ENCODE measurements at places on chromosomes 3 and 15.

- DNase-seq = no peak
These were observed 17.8 kb downstream of the MAPKBP1 start for GRCh38 chr15:41792000-41792637.

DNA sequence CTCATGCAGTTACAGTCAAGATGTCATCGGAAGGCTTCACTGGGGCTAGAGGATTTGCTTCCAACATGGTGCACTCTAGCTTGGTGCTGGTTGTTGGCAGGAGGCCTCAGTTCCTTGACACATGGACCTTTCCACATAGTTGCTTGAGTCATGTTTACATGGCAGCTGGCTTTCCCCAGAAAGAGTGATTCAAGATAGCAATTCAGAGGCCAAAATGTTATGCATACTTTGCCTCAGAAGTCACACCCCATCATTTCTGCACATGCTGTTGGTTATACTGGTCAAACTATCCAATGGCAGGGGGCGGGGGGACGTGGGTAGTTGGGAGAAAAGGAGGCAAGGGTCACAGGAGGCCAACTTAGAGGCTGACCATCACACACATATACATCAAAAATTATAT lies 58.7 kb downstream of the FOXB1 start:
- no peak for DNase-seq

- DNase-seq = no peak
These were observed 18.5 kb upstream of the VPS39 start for GRCh38 chr15:42226648-42227047.

GRCh38 chr15:84741121-84741520 lies 7.3 kb upstream of the ZNF592 start:
- no peak for DNase-seq

DNA sequence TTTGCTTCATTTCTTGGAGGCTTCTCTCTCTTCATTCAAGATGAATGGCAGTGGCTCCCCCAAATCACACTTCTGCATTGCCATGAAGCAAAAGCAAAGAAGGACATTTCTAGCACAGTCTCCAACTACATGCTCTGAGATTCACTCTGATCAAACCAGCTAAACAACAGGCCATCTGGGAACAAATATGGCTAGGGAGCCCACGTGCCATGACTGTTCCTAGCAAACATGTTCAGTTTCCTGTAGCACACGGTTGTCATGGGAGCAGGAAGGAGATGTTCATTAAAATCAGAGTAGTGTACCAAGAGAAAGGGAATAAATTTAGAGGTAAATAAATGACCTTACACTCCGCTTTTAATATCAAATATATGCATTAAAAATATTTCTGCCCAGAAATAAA lies 327.3 kb downstream of the GBE1 start:
- DNase-seq = no peak

DNA sequence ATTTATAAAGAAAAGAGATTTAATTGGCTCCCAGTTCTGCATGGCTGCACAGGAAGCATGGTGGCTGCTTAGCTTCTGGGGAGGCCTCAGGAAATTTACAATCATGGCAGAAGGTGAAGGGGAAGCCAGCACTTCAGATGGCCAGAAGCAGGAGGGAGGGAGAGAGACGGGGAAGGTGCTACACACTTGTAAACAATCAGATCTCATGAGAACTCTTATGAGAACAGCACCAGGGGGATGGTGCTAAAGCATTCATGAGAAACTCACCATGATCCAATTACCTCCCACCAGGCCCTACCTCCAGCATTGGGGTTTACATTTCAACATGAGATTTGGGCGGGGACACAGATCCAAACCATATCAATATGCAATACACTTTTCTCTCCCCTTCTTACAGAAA lies 73.7 kb downstream of the ECT2 start:
- no peak for DNase-seq

DNA sequence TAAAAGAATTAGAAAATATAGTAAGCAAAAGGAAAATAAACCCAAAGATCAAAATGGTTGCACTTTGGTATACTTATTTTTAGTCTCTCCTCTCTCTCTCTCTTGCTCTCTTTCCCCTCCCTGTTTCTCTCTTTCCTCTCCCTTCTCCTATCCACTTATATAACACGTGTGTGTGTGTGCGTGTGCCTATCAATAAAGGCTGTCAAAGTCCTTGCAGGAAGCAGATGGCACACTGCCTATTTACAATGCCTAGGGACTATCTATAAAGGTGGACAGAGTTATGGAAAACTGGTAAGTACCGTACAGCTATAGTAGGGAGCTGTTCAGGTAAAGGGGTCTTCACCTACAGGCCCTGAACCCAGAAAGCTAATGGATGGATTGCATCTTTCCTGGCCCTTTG lies 161.6 kb downstream of the SQOR start:
- DNase-seq = no peak

DNA sequence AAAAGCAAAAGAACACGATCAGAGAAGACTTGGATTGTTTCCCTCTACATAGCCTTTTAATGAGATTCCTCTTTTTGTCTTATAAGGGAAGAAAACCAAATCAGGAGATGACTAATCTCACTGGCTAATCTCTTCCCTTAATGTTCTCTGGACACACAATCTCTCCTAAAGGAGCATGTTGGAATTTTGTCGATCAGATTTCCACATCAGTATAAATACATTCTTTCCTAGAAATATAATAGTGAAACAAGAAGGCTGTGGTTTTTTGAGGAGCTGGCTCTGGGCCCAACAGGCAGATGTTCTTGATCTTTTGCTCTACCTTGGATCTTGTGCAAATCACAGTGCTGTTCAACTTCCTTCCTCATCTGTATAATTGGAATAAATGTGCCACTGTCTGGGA lies 94.0 kb downstream of the GTPBP8 start:
- DNase-seq = no peak

DNA sequence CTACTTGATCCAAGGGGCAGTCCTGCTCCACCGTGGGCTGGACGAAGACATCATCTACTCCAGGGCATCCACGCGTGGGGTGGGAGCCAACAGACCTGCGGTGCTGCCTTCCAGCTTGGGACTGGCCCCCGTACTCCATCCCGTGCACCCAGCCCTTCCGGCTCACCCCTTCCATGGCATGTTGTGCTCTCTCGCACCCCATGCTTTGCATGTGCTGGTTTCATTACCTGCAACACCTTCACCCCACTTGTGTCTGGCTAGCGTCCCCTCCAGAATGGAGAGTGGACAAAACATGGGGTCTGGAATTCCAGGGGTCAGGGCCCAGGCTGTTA lies 30.2 kb downstream of the SEMA7A start:
- DNase-seq = no peak

DNA sequence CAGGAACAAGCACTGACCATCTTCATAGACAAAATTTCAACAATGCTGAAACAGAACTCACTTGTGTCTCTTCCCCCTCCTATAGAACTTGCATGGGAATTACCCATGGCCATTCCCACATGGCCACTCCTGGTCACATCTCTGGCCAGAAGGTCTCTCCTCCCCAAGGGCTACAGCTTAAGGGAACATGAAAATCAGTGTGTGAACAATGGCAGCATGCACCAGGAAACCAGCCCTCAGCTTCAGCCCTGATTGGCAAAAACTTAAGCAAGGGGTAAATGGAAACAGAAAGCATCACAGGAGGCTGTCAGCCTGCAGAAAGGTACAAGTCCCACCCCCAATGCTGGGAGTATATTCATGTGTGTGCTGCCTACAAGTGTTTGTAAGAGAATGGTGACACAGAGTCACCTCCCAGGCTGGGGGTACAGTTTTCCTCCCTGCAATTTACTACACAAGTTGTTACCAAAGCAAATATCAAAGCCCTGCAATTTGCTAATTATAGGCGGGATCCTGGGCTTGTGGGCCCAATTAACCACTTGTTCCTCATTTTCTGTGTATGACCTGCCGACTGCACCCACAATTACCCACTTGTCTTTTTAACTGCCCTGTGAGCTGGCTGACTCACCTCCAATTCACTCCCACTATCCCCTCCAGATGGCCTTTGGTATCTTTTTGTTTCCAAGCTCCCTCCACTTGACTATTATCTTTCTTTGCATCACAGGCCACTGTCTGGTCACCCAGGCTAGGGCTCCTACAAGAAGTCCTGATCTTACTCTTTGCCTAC lies 84.4 kb upstream of the HES1 start:
- no peak for DNase-seq

GRCh38 chr3:14570089-14570488 lies 29.9 kb upstream of the GRIP2 start:
- no peak for DNase-seq

GRCh38 chr3:188546835-188547670 lies 393.1 kb downstream of the LPP start:
- no peak for DNase-seq

DNA sequence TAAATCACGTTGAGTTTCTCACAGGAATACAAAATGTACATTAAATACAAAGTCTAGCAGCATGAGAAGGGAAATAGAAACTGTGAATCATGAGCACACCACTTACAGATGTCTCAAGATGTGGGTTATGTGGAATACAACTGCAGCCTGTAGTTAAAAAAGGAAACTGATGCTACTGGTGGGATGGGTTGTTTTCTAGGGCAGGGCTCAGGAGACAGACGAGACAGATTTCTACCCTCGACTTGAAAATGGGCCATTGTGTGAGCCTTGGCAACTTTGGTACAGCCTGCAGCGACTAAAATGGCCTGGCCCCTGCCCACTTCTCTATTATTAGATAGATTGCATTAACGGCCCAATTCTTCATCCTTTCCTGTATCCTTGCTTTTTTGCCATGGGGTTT lies 293.1 kb downstream of the SUCLG2 start:
- no peak for DNase-seq

DNA sequence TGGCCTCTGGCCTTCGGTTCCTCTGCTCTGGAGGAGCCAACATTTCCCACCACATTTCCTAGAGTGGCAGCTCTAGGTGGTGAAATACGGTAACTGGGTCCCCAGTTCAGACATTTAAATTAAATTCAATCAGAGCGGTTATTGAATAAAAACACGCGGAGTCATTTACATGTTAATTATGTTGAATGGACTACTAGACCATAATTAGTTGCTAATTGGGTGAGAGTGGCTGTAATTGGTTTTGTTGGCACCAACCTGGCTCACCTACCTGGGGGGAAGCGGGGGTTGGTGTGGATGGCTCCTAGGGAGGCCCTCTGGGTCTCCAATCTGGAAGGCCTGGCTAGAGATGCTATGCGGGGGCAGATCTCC lies 12.7 kb downstream of the SEMA3F start:
- DNase-seq = no peak
